T follicular helper cell (primary cell): ENCODE measurements at places on chromosomes 11 and 22.

DNA sequence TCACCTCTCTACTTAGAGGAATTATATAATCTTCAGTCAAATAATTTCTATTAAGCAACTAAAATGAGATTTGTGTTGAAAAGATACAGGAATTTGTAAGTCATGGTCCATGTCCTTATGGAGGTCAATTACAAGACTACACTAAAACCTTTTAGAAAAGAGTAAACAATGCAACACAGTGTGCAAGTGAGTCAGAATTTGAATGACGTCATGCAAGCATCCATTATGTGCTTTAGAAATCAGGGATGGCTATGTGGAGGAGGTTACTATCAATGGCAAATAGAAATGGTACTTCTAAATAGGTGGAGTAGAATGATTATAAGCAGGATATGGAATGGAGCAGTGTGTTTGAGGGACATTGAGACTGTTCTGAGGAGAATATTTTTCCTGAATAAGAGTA, 16.6 kb downstream of the OR10D3 start:
- DNase-seq, result no peak

DNA sequence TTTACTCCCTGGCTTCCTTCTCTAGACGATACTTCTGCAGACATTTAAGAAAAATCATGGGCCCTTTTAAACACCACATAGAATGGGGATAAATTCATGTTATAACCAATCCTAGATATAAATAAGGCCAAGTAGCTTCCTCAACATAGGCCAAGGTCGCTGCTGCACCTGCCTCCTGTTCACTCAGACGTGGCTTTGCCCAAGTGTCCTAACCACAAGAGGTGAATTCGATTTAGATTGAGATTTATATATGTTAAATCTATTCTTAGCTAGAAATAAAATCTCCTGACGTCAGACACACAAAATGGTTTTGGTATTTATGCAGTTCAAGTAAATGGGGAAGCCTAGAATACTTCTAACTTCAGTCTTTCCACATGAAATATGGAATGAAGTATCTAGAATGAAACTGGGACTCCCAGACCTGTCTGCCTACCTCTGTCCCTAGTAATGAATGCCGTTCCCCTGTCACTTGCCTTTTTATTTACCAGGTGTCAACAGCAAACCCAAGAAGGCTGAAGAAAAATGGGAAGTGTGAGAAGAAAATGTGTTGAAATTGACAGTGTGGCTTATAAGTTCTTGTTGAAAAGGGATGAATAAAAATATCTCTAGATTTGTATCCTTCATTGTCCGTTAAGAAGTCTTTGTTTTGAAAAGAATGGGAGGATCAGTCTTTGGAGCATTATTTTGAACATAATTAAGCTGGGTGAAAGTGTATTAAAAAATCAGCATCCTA, 131.8 kb downstream of the HIPK3 start:
- no peak for DNase-seq

- no peak for DNase-seq
These were observed 22.6 kb downstream of the IZUMO1R start for GRCh38 chr11:94326947-94327346.

DNA sequence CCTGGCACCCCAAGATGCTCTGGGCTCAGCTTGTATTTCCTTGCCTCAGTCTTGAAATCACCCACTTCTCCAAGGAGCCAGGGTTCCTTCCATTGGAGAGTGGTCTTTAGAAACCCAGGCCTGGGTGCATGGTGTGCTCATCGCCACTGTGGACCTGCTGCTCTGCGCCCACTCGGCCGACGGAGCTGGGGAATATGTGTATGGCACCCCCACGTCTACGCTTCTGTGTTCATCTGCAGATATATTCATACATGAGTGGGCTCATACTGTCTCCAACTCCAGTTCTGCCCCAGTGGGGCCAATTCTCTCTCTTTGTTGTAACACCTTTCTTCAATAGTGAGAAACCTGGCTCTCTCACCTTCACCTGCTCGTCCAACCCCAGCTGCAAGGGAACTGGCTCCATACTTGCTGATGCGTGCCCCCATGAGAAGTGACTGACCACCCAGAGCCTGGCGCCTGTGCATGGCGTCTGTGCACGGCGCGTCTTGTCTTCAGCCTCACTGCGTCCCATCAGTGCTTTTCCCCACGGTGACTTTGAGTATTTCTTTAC, 39.8 kb downstream of the KCNQ1 start:
- no peak for DNase-seq

- no peak for DNase-seq
These were observed 1.3 kb upstream of the SBF2 start for GRCh38 chr11:10295064-10295901.

DNA sequence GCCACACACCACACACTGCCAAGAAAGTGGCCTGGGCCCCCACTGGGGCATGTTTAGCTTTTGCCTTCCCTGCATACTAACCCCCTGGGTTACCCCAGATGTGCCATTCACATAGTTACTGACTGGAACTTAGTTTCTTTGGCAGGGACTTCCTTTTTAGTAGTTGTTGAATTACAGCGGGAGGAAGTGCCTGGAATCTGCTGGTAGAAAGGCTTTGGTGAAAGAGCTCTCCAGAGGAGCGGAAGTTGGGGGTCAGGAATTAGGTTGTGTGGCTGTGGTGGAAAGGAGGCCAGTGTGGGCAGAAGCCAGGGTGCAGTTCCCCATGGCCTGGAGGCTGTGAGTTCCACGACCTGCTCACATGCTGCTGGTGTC, 69.0 kb downstream of the MED15 start:
- no peak for DNase-seq

GRCh38 chr11:56783448-56784041, 35.0 kb upstream of the OR9G4 start:
- no peak for DNase-seq

- no peak for DNase-seq
These were observed 46.3 kb downstream of the TRAF6 start for GRCh38 chr11:36463781-36464180.

DNA sequence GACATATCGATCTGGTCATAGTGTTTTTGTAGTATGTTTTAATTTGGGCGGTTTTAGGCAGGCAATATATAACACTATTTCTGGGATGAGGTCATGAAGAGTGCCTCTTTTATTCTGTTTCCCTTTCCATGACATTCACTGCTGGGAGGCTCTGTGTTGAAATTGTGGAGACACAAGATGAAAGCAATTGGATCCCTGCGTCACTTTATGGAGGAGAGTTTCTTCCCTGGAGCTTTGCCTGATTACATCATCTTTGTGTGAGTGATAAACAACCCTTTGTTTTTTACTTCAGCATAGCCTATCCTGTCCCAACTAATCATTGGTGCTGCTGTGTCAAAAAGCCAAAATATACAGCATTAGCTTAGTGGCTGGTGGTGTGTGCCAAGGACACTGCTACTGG, 48.6 kb downstream of the PARVG start:
- no peak for DNase-seq

DNA sequence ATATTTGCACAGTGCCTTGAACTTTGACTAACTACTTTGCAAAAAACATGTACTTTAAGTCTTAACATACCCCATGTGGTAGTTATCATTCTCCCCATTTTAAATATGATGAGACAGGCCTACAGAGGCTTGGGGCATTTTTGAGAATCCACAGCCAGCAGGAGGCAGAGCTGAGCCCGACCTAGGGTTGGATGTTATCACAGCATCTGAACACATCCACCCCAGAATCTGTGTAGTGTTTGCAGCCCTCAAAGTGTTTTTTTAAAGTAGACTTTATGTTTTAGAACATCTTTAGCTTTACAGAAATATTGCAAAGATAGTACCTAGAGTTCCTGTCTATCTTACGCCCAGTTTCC, 17.6 kb downstream of the OTOG start:
- DNase-seq, result no peak

- DNase-seq, result no peak
These were observed 20.7 kb downstream of the LHFPL7 start for GRCh38 chr22:24925586-24926427.

GRCh38 chr11:64125676-64126075, 40.2 kb downstream of the MACROD1 start:
- no peak for DNase-seq

- no peak for DNase-seq
These were observed 3.5 kb downstream of the PANX1 start for GRCh38 chr11:94132152-94132558.

DNA sequence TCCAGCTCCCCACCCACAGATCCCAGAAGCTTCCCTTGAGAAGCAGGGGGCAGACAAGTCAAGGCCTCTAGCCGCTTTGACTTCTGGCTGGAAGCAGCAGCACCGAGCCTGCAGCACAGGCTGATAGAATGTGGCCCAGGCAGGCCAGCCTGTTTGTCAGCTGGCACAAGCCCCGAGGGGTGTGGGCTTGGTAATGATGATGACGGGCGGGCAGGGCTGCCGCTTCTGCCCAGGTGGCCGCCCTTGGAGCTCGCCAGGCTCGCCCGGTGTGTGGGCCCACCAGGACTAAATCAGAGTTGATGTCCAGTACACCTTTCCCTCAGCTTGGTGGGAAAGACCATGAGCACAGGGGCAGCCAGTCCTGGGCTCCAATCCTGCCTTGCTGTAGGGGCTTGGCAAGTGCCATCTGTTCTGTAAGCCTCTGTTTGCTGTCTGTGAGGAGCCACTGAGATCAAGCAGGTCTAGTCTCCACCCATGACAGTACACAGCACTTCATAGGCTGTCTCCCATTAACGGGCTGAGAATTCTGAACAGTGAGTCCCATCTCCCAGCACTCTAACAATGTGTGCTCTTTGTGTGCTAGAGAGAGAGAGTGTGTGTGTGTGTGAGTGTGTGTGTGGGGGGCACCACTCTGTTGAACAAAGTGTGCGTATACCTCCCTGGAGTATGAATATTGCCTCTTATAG, 26.8 kb downstream of the MICAL2 start:
- DNase-seq, result no peak

- no peak for DNase-seq
These were observed 152.3 kb upstream of the SEZ6L start for GRCh38 chr22:26016916-26017315.
